IPS DF 19.7 (cell line): ENCODE measurements at places on chromosomes 7 and 10.

- DNase-seq: no peak
Measured at GRCh38 chr7:134935701-134936100, 50.6 kb upstream of the AGBL3 start.

GRCh38 chr7:129780974-129781927, 169.7 kb downstream of the NRF1 start:
- DNase-seq: no peak

GRCh38 chr7:142864980-142865747, 10.3 kb downstream of the EPHB6 start:
- DNase-seq: no peak

DNA sequence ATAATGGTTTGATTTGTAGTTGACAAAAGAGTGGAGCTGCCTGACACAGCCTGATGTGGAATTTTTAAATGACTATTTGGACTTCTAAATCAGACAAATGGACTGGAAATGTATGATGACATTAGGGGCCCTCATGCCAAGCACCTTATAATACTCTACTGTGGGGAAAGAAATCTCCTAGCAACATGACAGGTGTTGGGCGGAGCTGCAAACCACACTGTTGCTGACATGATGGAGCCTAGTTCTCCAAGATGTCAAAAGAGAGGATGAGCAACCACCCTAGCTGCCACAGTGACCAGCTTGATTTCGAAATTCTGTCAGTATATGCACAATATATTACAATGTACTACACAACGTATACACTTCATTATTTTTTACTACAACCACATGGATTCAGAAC, 65.8 kb downstream of the RHOBTB1 start:
- DNase-seq: no peak

GRCh38 chr10:3264161-3264761, 91.7 kb upstream of the PITRM1 start:
- DNase-seq: no peak

- no peak for DNase-seq
Measured at GRCh38 chr10:82934429-82934828, 1059.4 kb downstream of the NRG3 start.

- no peak for DNase-seq
Measured at GRCh38 chr7:16712916-16713315, 40.6 kb upstream of the TSPAN13 start.

- no peak for DNase-seq
Measured at GRCh38 chr10:45602082-45602730, 70.4 kb downstream of the ZFAND4 start.

GRCh38 chr7:17690030-17690429, 250.3 kb downstream of the SNX13 start:
- no peak for DNase-seq

DNA sequence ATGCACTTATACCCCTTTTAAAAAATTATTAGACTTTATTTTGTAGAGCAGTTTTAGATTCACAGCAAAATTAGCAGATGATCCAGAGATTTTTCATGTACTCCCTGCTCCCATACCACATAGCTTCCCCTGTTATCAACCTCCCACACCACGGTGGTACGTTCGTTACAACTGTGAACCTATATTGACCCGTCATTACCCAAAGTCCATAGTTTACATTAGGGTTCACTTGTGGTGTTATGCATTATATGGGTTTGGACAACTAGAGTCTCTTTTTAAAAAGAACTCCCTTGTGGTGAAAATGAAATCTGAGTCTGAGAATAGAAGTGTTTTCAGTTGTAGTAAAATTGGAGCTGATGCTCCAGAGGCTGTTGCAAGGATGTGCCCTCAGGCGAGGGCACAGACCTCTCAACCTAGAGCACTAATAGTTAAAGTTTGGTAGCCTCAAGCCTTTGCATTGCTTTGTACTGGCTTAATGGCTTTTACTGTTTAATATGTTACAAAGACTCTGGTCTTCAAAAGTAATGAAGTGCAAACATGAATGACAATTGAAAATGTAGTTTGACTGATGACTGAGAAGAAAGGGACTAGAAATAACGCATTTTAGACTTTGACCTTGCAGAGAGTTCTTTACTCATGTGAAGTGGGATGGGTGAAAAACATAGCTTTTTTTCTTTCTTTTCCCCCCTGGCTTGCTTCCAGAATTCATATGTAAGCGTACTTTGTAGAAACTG, 30.6 kb upstream of the CSTF2T start:
- no peak for DNase-seq

DNA sequence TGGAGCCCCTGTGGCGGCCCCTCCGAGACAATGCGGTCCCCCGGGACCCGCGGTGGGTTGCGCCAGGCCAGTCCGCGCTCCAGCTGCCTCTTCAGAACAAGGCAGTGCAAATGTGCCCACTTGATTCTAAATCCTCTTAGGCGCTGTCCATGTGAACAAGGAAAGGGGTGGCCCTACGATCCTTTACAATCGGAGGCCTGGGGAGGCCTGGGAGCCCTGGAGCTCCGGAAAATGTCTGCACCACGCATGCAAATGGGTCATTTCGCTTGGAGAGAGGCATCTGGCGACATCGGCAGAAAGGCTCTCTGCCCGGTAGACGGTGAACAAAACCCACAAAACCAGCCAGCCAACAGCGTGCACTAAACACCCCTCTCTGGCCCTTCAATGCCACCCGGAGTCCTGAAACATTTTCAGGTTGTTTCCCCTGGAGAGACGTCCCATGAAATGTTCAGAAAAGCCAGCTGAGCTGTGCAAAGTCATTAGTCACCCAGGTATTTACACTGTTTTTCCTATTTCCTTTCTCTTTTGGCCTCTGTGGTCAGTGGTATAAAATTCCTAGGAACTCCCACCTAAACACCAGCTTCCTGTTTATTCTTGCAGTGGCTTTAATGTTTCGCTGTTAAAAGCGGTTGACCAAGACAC, 102.8 kb upstream of the ZNF438 start:
- DNase-seq: peak; percentile 9

DNA sequence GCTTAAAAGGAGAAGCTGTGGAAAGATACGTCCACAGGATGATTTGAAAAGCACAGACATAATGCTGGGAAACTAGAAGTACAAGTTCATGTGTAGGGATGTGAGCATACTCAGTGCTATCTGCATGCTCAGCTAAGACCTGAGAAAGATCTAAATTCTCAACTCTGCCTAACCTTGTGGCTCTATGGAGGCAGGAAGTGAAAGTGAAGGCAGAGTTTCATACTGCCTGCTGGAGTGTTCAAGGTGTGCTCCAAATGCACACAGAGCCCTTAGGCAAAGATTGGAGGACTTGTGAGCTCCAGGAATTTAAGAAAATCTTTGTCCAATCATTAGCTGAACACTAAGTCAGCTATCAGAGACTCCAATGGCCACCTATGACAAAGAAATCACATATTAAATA, 190.9 kb downstream of the RNLS start:
- DNase-seq: no peak

GRCh38 chr7:132430861-132431822, 145.1 kb downstream of the PLXNA4 start:
- DNase-seq: no peak

DNA sequence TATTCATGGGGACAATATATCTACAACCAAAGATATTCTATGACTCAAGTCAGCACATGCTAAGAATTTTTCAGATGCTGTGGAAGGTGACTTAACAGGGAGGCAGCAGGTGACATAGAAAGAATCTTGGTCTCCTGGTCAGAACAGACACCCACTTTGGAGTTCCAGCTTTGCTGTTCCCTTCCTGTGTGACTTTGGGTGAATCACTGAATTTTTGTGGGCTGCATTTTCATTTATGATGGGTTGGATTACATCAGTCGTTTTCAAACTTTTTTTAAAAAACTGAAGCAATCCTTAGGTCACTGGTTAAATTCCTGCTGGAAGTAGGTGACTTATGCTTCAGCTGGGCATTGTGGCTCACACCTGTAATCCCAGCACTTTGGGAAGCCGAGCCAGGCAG, 24.9 kb downstream of the RGR start:
- DNase-seq: no peak

DNA sequence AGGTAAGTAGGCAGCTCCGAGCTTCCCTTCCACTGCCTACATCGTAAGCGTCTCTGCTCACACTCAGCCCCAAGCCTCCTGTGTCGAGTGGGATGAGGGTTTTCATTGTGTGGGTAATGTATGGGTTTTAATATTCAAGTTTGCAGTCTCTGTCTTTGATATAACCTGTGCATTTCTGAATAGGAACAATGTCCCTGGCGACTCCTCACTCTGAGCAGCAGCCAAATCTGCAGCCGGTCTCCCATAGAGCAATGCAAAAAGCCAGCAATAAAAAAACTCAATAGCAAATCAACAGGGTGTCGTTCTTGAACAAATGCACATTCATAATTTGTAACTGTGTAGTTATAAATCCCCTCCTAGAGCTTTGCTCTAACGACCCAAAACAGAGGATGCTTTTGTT, 33.4 kb downstream of the PPP1R17 start:
- no peak for DNase-seq

DNA sequence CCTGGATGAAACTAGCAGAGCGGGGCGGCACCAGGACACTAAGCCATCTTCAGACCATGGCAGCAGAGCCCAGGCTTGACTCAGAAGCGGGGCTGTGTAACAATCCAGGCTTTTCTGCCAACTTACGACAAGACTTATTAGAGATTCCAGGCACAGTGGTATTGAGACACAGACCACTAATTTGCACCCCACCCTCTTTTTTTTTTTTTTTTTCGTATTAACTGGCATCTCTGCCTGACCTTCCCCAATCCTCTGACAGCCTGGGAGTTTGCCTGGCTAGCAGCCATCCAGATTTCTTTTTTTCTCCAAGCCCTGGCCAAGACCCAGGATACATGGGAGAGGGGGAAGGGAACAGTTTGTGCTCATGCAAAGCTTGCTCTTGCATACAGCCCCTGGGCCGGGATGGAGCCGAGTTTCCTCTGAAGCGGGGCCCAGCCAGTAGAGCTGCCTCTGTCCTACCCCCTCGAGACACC, 182.4 kb downstream of the PLXNA4 start:
- no peak for DNase-seq

- DNase-seq: no peak
Measured at GRCh38 chr10:67883710-67884312, 645 bp upstream of the SIRT1 start.

DNA sequence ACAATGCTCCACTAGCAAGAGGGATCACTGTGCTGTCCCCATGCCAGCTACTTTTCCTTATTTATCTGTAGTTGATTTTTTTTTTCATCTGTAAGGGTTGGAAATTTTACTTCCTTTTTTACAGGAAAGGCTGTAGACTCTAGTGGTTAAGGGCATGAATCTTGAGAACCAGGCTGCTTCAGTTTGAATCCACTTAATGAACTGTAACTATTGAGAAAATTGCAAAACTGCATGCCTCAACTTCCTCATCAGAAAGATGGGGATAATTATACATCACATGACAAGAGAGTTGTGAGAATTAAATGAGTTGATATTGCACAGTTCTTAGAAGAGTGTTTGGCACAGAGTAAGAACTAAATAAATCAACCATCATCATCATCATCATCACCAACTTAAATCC, 106.4 kb upstream of the GSDME start:
- no peak for DNase-seq

DNA sequence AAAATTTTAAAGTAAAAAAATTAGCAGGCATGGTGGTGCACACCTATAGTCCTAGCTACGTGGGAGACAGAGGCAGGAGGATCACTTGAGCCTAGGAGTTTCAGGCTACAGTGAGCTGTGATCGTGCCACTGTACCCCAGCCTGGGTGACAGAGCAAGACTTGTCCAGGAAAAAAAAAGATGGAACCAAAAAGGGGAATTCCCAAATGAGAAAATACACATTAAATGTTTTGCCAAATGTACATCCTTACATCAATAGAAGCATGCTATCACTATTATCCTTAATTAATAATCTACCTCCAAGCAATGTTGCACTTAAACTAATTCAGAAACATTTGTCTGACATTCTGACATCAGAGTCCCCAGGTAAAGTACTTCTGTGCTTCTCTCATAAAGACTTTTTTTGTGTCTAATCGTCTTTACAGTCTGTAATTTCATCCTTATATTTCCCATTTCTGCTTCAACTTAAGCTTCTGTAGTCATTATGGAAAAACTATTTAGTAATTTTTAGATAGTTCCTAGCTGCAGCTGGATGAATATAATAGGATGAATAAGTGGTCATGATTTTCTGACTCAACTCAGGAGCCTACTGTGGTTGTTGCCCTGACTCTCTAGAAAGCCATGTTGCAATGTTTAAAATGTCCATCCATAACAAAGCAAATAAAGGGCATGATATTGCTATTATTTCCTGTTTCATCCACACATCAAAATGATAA, 57.7 kb downstream of the MYPN start:
- no peak for DNase-seq

DNA sequence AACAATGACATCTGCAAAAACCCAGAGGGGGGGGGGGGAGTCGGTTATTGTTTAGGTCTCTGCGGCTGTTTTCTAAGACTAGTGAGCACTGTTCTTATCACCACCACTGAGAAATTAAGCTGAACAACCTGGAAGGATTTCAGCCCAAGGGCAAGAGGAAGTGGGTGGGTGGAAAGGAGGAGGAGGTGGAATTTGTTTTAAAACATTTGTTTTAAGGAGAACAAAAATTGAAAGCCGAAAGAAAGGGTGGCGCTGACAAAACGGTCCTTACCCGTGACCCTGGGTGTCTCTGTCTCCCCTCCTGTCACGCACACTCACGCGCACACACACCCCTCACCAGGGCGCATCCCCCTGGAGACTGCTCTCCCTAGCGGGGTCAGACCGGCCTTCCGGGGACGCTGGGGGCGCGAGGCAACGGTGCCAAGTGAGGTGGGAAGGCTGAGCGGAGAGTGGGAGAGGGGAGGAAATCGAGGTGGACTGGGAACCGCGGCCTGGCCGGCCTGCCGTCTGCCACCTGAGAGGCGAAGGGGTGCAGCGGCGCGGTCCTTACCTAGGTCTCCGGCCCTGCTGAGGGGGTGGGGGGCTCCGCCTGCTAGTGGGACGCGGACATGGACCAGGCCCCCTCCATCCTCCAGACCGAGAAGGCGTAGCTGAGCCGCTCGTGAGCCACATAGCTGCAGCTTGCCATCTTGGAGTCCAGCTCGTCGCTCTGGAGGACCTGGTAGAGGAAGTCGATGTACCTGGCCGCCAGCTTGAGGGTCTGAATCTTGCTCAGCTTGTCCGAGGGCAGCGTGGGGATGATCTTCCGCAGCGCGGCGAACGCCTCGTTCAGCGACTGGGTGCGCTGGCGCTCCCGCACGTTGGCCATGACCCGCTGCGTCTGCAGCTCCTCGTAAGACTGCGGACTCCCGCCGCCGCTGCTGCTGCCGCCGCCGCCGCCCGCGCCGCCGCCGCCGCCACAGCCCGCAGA, 1.0 kb downstream of the TWIST1 start:
- no peak for DNase-seq

- no peak for DNase-seq
Measured at GRCh38 chr7:130922206-130923112, 188.5 kb upstream of the KLF14 start.

- DNase-seq: no peak
Measured at GRCh38 chr7:130988443-130988842, 254.4 kb upstream of the KLF14 start.

GRCh38 chr7:154627646-154628290, 375.2 kb downstream of the PAXIP1 start:
- no peak for DNase-seq
